ENCODE measurements at places on chromosomes 4 and X. TPM values are rescaled to one million over a fixed set of nuclear protein-coding genes. Genes with fewer than 3 reads are reported as not detected.

The GAGE2A gene
- total RNA-seq: not detected

The USP38 gene
- total RNA-seq: 21.2 TPM

The NLGN4X gene
- total RNA-seq: 5.5 TPM

The RAPGEF2 gene
- 34.2 TPM for total RNA-seq

The NAP1L2 gene
- 6.1 TPM for total RNA-seq

The DCHS2 gene
- total RNA-seq: 13.8 TPM

- no peak overlapping the region for H3K4me3 ChIP-seq
- no peaks in the 10 kb centered on the region for H3K27me3 ChIP-seq
- no peak overlapping the region for H3K27ac ChIP-seq
- peak; percentile 87 for DNase-seq
- no peaks in the 10 kb centered on the region for H3K36me3 ChIP-seq
Observed at GRCh38 chrX:39953879-39954278, 143.9 kb downstream of the BCOR start.

DNA sequence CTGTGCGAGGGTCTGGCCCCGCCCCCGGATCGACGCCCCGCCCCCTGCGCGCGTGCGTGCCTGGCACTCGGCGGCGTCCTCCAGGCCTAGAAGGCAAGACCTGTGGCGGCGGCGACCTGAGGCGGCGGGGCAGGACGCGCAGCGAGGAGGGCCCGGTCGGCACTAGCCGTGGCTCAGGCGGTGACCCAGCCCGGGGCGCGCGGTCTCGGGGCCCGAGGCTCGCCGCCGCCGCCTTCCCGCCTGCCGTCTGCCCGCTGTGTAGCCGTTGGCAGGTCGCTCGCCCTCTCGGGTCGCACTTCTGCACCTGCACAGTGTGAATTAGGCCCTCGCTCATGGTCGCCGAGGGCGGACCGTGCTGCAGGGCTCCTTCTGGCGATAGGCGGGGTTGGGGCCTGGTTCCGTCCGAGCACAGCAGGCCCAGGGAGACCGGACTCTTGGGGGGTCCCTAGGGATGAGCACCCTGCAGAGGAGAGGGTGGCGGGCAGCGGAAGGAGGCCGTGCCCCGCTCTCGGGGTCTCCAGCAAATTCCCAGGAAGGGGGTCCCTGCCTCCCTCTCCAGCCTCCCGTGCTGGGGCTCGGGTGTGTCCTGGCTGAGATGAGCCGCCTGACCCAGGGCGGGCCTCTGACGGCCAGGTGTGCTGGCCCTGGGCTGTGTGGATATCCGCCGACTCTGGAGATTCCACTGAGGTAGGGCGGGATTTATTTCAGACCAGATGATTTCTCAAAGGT, 557 bp upstream of the FAM53A start:
- peak; percentile 95 for DNase-seq
- no peaks in the 10 kb centered on the region for H3K36me3 ChIP-seq
- H3K27me3 ChIP-seq: no peaks in the 10 kb centered on the region
- H3K27ac ChIP-seq: peak overlapping the region; percentile 72

GRCh38 chrX:96685210-96686099, 813 bp downstream of the DIAPH2 start:
- no peaks in the 10 kb centered on the region for H3K4me1 ChIP-seq
- H3K4me3 ChIP-seq: peak overlapping the region; percentile 72
- DNase-seq: peak; percentile 68
- H3K27me3 ChIP-seq: no peaks in the 10 kb centered on the region
- H3K36me3 ChIP-seq: no peaks in the 10 kb centered on the region

GRCh38 chr4:2930758-2931511, 32.3 kb downstream of the NOP14 start:
- H3K4me1 ChIP-seq: peaks cover 31% of the 10 kb centered on the region
- DNase-seq: no peak
- H3K36me3 ChIP-seq: peaks cover 15% of the 10 kb centered on the region

- no peaks in the 10 kb centered on the region for H3K36me3 ChIP-seq
- DNase-seq: no peak
- no peak overlapping the region for H3K4me3 ChIP-seq
- no peak overlapping the region for H3K27ac ChIP-seq
Observed at GRCh38 chr4:29372971-29373370, 1347.2 kb upstream of the PCDH7 start.

DNA sequence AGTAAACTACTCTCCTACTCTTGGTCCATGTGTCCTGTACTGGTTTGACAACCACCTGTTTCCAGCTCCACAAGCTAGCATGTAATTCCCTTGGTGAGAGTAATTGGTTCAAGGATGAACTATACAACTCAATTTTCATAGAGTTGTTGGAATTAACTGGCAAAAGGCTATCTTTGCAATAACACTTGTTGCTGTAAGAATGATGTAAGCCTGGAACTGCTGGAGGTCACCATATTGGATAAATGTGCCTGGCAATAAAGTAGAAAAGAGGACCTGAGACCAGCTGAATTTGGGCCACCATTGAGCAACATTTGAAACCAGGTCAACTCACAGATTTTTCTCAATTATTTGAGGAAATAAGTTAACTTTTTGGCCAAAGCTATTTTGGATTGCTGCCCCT, 175.5 kb downstream of the CAMK2D start:
- DNase-seq: no peak
- H3K27ac ChIP-seq: no peak overlapping the region
- H3K4me1 ChIP-seq: peaks cover 23% of the 10 kb centered on the region
- no peak overlapping the region for H3K4me3 ChIP-seq

- no peaks in the 10 kb centered on the region for H3K36me3 ChIP-seq
- H3K27ac ChIP-seq: no peak overlapping the region
- no peaks in the 10 kb centered on the region for H3K4me1 ChIP-seq
Observed at GRCh38 chr4:119489305-119489704, 139.3 kb downstream of the PDE5A start.

GRCh38 chr4:174592256-174592984, 70.1 kb upstream of the HPGD start:
- H3K4me1 ChIP-seq: peaks cover 5% of the 10 kb centered on the region
- H3K27me3 ChIP-seq: no peaks in the 10 kb centered on the region
- no peak for DNase-seq
- no peak overlapping the region for H3K27ac ChIP-seq
- H3K4me3 ChIP-seq: no peak overlapping the region

DNA sequence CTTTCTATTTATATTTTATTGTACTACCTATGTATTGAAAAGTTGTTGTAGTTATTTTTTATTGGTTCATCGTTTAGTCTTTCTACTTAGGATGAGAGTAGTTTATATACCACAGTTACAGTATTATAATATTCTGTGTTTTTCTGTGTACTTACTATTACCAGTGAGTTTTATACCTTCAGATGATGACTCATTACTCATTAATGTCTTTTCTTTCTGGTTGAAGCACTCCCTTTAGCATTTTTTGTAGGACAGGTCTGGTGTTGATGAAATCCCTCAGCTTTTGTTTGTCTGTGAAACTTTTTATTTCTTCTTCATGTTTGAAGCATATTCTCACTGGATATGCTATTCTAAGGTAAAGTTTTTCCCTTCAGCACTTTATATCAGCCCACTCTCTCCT, 7.7 kb downstream of the LUZP4 start:
- H3K36me3 ChIP-seq: no peaks in the 10 kb centered on the region
- no peaks in the 10 kb centered on the region for H3K4me1 ChIP-seq
- H3K27me3 ChIP-seq: no peaks in the 10 kb centered on the region
- no peak overlapping the region for H3K27ac ChIP-seq
- no peak overlapping the region for H3K4me3 ChIP-seq

DNA sequence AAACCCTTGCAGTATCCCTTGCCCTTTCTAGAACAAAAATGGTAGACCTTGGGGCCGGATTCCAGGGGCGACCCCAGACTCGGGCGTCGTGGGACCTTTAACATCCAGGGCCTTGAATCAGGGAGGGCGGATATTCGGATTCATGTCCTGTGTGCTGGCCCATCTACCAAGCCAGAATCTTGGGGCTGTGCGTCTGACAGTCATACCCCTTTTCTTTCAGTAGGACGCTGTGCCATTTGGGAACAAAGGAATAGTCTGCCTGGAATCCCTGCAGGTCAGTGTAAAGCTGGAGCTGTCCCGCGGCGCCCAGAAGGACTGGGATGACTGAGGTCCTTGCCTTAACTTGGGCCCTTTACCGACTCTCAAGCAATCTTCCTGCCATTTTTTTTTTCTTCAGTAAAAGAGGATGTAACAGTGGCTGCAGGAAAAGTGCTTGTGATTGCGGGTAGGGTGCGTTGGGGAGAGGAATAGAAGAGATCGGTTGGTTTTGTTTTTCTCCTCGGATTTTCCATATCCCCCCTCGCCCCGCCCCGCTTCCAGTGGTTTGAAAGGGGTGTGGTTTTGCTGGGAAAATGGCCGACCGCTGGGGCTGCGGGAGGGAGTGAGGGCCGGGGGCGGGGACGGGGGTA, 518 bp downstream of the ARMCX1 start:
- H3K4me1 ChIP-seq: no peaks in the 10 kb centered on the region
- no peaks in the 10 kb centered on the region for H3K27me3 ChIP-seq
- peak overlapping the region; percentile 57 for H3K4me3 ChIP-seq
- H3K27ac ChIP-seq: peak overlapping the region; percentile 88
- DNase-seq: peak; percentile 79

- H3K27ac ChIP-seq: peak overlapping the region; percentile 71
- H3K27me3 ChIP-seq: no peaks in the 10 kb centered on the region
- H3K36me3 ChIP-seq: no peaks in the 10 kb centered on the region
- H3K4me3 ChIP-seq: peak overlapping the region; percentile 42
- peak; percentile 94 for DNase-seq
Observed at GRCh38 chrX:152958524-152959465, 35.1 kb downstream of the PNMA5 start.

GRCh38 chr4:182325397-182325796, 82.2 kb downstream of the TENM3 start:
- no peak overlapping the region for H3K4me3 ChIP-seq
- peak overlapping the region; percentile 74 for H3K27ac ChIP-seq
- no peaks in the 10 kb centered on the region for H3K27me3 ChIP-seq
- H3K4me1 ChIP-seq: peaks cover 15% of the 10 kb centered on the region
- H3K36me3 ChIP-seq: no peaks in the 10 kb centered on the region

DNA sequence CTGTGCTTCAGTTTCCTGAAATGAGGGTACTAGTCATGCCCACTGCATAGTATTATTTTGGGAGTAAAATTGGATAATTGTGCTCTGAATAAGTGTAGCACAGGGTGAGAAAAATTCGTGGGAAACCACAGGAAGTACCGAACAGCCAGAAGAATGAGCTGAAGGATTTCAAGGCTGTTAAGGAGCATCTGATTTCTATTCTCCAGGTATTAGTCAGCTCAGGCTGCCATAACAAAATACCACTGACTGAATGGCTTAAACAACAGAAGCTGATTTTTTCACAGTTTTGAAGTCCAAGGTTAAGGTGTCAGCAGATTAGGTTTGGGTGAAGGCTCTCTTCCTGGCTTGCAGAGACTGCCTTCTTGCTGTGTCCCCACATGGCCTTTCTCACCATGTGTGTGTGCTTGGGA, 41.9 kb downstream of the WWC2 start:
- no peak for DNase-seq
- peak overlapping the region; percentile 38 for H3K27ac ChIP-seq
- no peaks in the 10 kb centered on the region for H3K27me3 ChIP-seq
- H3K4me1 ChIP-seq: peaks cover 60% of the 10 kb centered on the region

- no peaks in the 10 kb centered on the region for H3K36me3 ChIP-seq
- H3K4me1 ChIP-seq: no peaks in the 10 kb centered on the region
- H3K4me3 ChIP-seq: no peak overlapping the region
- H3K27me3 ChIP-seq: no peaks in the 10 kb centered on the region
Observed at GRCh38 chr4:24260133-24260715, 324.1 kb downstream of the DHX15 start.

GRCh38 chrX:123600181-123600580, 132.7 kb downstream of the THOC2 start:
- no peak overlapping the region for H3K4me3 ChIP-seq
- no peak for DNase-seq
- no peak overlapping the region for H3K27ac ChIP-seq
- no peaks in the 10 kb centered on the region for H3K27me3 ChIP-seq
- no peaks in the 10 kb centered on the region for H3K4me1 ChIP-seq
- H3K36me3 ChIP-seq: no peaks in the 10 kb centered on the region

GRCh38 chr4:132992686-132993085, 156.4 kb upstream of the PCDH10 start:
- H3K27me3 ChIP-seq: no peaks in the 10 kb centered on the region
- H3K4me3 ChIP-seq: no peak overlapping the region
- H3K36me3 ChIP-seq: no peaks in the 10 kb centered on the region

- no peaks in the 10 kb centered on the region for H3K4me1 ChIP-seq
- no peak for DNase-seq
- no peaks in the 10 kb centered on the region for H3K27me3 ChIP-seq
- H3K36me3 ChIP-seq: no peaks in the 10 kb centered on the region
Observed at GRCh38 chr4:189035654-189036053, 896.4 kb downstream of the TRIML1 start.

DNA sequence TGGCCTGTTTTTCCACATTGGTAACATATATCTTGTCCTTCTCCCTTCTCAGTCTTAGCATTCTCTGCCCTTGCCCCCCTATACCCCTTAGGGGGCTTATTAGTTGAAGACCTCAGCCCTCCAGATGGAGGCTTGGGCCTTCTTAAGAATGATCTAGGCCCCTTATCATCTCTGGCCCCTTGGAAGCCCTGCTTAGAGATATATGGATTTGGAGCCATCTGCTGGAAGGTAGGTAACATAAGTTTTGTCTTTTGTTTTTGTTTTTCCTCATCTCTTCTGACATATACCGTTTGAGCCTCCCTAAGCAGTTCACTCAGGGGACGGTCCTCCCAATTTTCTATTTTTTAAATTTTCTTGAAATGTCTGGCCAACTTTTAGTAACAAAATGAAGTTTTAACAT, 48.3 kb upstream of the NAP1L2 start:
- no peak overlapping the region for H3K27ac ChIP-seq
- H3K27me3 ChIP-seq: no peaks in the 10 kb centered on the region
- H3K4me1 ChIP-seq: no peaks in the 10 kb centered on the region
- no peak for DNase-seq
- no peak overlapping the region for H3K4me3 ChIP-seq

DNA sequence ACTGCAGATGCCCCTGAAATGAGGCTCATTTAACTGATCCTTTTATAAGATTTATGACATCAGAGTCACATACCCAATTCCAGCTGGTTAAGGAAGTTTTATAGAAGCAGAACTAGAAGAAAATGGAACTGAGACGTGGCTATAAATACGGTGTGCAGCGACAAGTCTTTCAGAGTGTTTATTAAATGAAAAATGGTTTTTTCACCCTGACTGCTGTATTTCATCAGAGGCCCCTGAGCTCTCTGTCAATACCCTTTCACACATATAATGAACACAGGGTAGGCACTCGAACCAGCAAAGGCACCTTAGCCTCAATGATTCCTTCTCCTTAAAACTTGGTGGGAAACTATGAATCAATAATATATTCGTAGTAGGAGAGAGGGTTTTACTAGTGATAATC, 380.8 kb upstream of the ANXA10 start:
- H3K27me3 ChIP-seq: no peaks in the 10 kb centered on the region
- no peak for DNase-seq
- H3K4me1 ChIP-seq: no peaks in the 10 kb centered on the region
- H3K27ac ChIP-seq: no peak overlapping the region

- no peaks in the 10 kb centered on the region for H3K4me1 ChIP-seq
- DNase-seq: no peak
- H3K27ac ChIP-seq: no peak overlapping the region
- H3K27me3 ChIP-seq: no peaks in the 10 kb centered on the region
- no peaks in the 10 kb centered on the region for H3K36me3 ChIP-seq
Observed at GRCh38 chrX:129958083-129958465, 24.4 kb upstream of the BCORL1 start.
